Stimulated activated CD4-positive, alpha-beta T cell treated with anti-CD3 and anti-CD28 coated beads, Interleukin-4, amount 100 ng/mL, for 4 hours (primary cell): ENCODE measurements at places on chromosomes 12 and 14.

- no peak for DNase-seq
Measured at GRCh38 chr14:32925439-32925838, 13.2 kb upstream of the NPAS3 start.

GRCh38 chr14:95697764-95698163 is 11.5 kb downstream of the TCL1B start:
- no peak for DNase-seq

DNA sequence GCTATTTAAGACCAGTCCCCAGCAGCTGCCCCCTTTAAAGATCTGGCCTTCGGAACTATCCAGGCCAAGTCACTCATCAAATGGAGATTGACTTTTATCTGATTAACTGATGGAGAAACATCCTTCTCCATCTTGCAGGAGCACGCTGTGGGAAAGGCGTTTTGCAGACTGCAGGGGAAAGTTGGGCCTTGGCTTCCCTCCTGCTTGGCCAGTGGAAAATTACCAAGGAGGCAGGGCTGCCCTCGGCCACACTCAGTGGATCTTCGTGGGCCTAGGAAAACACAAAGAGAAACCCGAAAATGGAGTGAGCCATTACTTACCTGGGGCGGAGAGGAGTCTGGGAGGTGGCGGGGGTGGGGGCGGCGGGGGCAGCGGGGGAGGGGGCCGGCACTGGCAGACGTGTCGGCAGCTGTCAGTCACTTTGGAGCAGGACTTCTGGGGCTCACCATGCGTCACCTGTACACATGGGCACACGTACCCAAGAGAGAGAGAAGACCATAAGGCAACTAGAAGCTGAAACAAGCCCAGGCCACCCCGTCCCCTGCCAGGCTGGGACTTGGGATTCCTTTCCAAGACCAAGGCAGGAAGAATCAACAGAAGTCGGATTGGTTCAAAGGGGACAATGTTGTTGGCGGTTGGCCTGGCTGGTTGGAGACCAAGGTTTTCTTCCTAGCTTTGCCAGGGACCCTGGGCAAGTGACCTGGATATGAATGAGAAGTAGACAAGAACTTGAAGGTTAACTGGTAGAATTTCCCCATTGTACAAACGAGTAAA is 9.2 kb downstream of the PRIMA1 start:
- DNase-seq, result no peak

- DNase-seq, result no peak
Measured at GRCh38 chr12:72075891-72076557, 137.4 kb downstream of the TPH2 start.

DNA sequence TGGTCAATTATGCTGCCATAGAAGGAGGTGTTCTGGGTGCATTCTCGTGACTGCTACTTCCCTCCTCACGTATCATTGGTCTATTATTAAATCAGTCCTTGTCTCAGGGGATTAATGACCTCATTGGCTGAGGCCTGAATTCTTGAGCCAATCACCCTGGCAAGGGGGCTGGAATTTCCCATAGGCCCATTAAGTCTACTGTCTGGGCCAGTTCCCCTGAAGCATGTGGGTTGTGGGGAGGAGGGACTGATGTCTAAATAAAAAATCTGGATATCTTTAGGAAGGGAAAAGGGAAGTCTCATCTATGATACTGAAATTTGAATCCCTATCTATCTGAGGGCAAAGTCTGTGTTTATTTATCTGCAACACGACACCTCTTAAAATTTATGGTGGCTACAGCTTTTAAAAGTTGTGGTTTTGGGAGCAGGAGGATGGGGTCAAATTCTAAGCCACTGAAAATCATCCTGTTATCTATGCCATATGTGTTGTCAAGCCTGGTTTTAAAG is 71.9 kb downstream of the DYRK2 start:
- DNase-seq, result no peak

- DNase-seq, result no peak
Measured at GRCh38 chr12:39127401-39127800, 222.0 kb upstream of the CPNE8 start.

DNA sequence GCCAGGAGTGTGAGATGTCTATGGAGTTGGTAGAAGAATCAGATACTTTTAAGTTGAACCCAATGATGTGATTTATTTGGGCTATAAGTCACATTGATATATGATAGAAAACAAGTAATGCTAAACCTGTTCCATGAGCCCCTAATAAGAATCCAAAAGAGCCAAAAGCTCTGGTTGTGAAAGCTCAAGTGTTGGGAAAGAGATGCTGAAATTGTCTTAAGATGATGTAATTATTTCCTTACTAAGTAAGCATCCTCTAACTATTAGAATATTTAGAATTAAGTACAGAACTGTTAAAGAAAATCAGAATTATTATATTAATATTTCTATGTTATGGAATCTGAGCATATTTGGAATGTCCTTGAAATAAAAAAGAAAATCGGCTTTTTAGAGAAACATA is 17.6 kb upstream of the SLC2A13 start:
- no peak for DNase-seq

DNA sequence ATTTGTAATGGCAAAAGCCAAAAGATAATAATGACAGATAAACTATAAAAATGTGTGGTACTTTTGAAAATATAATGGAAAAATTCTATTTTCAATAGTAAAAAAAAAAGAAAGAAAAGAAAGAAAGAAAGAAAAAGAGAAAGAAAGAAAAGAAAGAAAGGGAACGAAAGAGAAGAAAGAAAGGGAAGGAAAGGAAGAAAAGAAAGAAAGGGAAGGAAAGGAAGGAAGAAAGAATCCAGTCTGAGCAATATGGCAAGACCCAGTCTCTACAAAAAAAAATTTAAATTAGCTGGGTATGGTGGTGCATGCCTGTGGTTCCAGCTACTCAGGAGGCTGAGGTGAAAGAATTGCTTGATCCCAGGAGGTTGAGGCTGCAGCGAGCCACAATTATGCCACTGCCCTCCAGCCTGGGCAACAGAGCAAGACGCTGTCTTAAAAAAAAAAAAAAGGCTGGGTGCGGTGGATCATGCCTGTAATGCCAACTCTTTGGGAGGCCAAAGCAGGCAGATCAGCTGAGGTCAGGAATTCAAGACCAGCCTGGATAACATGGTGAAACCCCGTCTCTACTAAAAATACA is 38.4 kb downstream of the EAPP start:
- no peak for DNase-seq

- DNase-seq, result no peak
Measured at GRCh38 chr14:29348504-29348903, 579.1 kb downstream of the PRKD1 start.

- DNase-seq, result peak; percentile 23
Measured at GRCh38 chr12:49548822-49549648, 10.2 kb downstream of the KCNH3 start.

GRCh38 chr12:89267404-89267803 is 84.9 kb downstream of the DUSP6 start:
- no peak for DNase-seq

DNA sequence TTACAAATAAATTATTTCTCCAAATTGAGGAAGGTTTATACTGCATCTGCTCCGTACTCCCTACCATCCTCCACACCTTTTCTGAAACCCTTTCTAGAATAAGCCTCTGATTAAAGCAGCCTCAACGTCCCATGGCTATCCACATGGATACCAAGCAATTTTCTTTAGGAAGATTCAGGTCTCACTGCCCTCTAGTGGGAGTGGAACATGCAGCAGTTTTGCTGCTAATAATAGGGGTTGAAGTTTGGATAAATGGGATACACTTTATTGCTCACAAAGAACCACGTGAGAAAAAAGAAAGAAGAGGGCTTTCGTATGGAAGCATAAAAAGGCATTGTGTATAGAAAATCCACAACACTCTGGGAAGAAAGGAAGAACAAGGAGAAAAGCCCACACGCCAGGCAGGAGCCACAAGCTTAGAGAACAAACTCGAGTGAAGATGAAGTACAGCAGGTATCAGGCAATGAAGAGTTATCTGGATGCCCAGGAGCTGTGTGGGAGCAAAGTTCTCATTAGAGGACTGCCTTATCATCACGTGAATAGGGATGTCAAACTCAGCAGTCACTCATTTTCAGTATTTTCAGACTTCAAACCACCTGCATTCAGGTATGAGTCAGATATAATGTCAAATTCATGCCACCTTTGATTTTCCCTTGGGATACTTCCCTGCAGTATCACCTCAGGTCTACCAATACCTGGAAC is 45.8 kb downstream of the CCER1 start:
- DNase-seq, result no peak

DNA sequence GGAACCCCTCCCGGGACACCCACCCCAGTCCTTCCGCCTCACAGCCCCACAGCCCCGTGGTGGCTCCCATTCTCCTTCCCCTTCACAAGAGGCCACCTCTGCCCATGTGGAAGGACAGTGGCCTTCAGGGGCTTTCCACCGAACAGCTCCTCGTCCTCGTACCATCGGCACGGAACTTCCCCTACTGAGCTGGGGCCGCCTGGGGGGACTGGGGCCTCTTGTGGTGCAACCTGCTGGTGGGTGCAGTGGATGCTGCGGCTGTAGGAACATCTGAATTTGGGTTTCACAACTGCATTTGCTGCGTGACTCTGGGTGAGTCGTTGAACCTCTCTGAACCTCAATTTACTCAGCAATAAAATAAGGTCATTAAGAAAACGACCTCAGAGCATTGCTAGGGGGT is 50.9 kb downstream of the RFLNA start:
- DNase-seq, result no peak

DNA sequence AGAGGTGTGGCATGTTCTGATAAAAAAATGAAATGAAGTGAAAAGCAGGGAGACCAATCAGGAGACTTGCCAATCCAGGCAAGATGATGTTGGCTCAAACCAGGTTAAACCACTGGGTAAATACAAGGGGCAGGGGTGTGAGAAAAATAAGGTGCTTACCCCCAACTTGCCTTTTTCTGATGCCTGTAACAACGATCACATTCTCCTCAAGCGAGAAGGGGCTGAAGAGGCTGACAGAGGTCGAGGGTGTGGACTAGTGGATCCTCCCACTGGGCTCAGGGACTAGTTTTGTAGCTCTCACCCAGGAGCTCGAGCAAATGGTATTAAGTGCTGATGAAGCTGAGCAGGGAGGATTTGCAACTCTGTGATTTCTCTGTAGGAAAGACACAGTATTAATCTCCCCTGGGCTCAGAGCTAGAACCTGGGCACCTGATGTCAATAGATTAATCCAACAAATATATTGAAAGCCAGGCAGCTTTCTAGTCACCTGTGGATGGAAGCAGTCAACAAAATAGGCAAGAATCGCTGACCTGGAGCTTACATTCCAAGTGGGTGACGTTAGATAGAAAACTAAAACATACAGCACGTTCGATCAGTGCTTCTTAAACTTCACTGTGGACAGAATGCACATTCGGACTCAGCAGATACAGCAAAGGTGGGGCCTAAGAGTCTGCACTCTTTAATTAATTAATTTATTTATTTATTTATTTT is 15.2 kb upstream of the EAPP start:
- DNase-seq, result no peak

GRCh38 chr14:37707716-37708115 is 112.3 kb downstream of the TTC6 start:
- no peak for DNase-seq

- DNase-seq, result no peak
Measured at GRCh38 chr14:74685921-74686678, 26.8 kb downstream of the AREL1 start.

GRCh38 chr12:127113945-127114344 is 1153.0 kb upstream of the TMEM132C start:
- no peak for DNase-seq

DNA sequence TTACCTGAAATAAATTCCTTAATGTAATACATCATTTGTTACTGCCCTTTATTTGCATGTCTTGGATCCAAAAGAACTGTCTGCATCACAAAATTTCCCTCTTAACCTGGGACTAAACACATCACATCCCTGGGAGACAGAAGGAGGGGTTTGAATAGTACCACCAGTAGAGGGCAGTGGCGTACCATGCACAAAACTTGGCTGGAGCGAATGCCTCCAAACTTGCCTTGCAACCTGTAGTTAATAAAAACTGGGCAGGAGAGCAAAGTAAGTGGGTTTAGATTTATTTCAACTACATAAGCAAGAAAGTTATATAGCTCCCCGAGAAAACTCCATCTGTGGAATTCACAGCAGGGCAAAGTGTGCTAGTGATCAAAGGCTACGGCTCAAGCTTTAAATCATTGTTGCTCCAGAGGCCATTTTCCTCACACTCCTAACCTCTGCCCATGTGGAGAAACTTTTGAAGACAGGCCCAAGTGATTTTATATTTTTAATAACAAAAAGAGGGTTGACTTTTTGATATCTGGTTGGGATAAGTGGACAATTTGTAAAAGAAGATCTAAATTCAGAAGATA is 1176.7 kb upstream of the SEL1L start:
- no peak for DNase-seq
